ENCODE measurements at places on chromosomes 7 and 10.

GRCh38 chr7:80185571-80185970 is 50.9 kb downstream of the GNAI1 start:
- DNase-seq = no peak

- DNase-seq = no peak
Measured at GRCh38 chr7:30436518-30436917, 42.1 kb downstream of the NOD1 start.

DNA sequence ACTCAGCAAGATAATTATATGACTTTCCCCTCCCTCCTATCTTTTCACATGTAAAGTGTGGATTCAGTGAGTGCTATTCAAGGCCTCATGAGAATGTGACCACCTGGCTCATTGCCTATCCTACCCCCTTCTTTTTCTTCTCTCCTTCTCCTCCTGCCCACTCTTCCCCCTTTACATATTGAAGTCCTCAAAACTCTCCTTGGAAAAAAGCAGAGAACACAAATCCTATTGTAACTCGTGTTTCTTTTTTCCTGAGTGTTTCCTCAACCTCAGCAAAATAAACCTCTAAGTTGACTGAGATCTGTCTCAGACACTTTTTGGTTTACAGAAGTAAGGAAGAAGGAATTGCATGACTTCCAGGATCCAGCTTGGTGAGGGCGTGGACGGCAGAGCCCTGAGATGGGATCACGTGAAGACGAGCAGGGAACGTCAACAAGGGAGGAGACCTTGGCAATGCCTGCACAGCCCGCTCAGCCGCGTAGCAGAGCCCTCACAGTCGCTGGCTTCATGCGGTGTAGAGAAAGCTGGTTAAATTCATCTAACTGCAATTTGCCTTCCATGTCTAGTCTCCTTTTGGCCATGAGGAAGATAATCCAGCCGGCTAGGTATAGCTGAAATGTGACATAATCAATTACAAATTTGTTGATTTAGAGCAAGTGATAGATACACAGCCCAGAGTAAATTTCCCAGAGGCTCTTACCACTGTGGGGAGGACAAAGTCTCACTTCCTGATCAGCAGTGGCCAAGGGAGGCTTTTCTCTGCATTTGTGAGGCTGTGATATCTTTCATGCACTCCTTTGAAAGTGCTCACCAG is 75.7 kb downstream of the LYZL2 start:
- DNase-seq = peak; percentile 92

DNA sequence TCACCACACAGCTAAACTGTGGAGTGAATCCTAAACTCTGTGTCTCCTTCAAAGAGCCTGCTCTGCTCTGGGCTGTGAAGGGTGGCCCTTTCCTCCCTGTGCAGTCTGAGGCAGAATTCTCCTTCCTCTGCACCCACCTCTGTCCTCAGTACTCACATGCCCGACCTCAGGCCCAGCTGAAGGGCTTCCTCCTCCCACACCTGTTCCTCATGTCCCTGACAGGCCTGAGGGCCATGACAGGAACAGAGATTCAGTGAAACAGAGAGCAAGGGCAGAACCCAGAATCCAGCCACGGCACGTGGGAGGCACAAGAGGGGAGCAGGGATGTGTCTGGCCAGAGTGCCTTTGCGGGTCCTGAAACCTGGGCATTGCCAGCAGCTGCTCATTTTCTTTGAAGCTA is 13.9 kb downstream of the CREB3L2 start:
- no peak for DNase-seq

GRCh38 chr10:29840516-29841276 is 205.9 kb upstream of the SVIL start:
- DNase-seq = no peak

DNA sequence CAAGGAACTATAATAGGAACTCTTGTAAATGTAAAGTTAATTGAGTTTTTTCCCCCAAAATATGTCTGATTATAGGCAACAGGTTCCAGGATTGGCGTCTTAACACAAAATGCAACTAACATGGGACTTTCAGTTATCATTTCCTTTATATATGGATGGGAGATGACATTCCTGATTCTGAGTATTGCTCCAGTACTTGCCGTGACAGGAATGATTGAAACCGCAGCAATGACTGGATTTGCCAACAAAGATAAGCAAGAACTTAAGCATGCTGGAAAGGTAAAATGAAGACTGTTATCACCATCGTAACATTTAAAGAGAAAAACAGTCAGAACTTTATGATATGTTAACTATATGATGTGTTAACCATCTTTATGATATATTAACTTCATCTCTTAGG is 63.7 kb downstream of the SP8 start:
- no peak for DNase-seq

- peak; percentile 72 for DNase-seq
Measured at GRCh38 chr10:46305079-46305818, 18.5 kb downstream of the ANTXRL start.

DNA sequence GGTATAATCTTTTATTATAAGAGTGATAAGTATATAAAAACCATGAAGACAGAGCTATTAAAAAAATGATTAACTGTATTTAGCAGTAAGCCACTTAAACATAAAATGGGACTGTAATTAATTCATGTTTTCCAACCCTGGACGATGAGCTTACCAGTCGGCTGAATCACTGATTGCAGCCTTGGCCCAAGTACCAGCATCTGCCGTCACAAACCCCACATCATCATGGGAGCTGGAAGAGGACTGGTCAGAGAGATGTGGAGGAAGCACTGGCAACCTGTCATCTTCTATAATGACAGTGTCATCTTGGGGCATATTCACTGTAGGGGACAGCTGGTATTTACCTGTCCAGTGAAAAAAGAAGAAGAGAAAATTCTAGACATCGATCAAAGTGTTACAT is 473.6 kb downstream of the PARD3 start:
- no peak for DNase-seq

GRCh38 chr7:132404261-132404660 is 172.0 kb downstream of the PLXNA4 start:
- DNase-seq = no peak

GRCh38 chr7:107907790-107908189 is 16.8 kb downstream of the DLD start:
- no peak for DNase-seq

GRCh38 chr7:102432442-102433218 is 745 bp upstream of the ORAI2 start:
- no peak for DNase-seq

DNA sequence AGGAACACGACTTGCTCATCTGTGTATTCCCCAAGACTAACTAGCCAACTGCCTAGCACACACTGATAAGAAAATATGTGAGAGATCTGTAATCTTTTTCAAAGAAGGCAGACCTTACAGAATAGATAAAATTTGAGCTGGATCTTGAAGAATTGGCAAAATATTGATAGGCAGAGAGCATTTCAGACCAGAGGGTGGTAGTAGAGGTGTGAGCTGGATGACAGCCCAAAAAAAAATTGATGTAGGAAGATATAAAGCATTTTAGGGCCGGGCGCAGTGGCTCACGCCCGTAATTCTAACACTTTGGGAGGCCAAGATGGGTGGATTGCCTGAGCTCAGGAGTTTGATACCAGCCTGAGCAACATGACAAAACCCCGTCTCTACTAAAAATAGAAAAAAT is 1.2 kb upstream of the ZNF746 start:
- no peak for DNase-seq

DNA sequence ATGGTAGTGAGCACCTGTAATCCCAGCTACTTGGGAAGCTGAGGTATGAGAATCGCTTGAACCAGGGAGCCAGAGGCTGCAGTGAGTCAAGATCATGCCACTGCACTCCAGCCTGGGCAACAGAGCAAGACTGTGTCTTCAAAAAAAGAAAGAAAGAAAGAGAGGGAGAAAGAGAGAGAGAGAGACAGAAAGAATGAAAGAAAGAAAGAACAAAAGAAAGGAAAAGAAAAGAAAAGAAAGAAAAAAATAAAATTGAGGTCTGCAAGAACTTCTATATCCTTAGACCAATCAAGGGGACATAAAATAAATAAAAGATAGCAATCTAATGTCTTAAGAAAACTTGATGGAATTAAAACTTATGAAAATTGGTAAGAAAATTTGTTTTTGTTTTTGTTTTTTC is 34.9 kb upstream of the PARD3 start:
- DNase-seq = no peak

GRCh38 chr7:81833401-81833800 is 63.6 kb upstream of the HGF start:
- DNase-seq = no peak

DNA sequence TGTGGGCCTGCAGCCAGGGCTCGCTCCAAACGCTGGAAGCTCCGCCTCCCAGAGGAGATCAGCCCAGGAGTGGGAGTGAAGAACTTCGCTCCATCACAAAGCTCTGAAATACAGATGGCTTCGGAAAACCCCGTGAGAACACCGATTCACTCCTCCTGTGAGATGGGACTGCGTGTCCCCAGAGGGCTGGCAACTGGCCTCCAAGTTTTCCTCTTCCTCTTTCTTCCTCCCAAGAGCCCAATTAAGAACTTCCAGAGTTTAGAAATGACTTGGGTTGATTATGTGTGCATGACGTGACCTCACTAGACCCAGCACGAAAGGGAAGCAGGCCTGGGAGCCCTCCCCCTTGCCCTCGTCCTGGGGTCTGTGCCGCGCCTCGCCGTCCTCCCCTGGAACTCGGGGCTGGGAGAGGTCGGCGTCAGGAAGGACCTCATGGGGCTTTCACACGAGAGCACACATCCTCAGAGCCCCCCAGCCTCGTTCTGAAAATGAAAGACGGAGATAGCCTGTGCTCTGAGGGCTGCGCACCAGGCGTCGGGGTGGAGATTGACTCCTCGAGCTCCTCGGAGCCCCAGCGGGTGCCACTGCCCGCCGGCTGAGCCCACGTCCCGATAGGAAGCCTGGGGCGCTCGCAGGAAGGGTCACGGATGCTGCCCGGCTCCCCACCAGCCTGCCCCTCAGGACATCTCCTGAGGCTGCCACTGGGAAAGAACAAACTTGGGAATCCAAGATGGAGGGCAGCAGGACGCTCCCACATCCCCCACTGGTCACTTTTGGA is 37.8 kb downstream of the PTPRN2 start:
- DNase-seq = no peak

DNA sequence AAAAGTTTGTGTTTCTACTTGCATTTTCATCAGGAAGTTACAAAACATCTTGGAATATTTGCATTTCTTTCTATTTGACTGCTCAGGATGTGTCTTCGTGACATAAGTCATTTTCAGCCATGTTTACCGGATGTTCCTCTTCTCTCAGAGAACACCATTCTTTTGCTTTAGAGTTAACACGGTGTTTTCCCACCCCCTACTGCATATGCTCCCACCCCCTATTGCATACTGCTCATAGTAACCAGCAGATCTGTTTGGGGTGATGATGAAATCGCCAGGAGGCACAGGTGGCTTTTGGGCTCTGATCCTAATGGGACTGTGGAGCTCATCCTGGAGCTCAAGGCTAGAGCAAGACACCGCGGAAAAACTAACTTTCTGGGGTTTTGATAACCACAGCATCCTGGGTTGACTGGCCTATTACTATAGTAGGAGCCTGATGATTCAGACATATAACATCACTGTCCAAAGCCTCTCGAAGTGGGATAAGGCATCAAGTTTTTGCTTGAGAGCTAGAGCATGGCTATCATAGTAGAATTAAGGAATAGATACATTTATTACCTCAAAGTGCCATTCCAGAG is 65.1 kb upstream of the BET1 start:
- DNase-seq = no peak

GRCh38 chr7:28747404-28747803 is 210.7 kb downstream of the TRIL start:
- DNase-seq = no peak

DNA sequence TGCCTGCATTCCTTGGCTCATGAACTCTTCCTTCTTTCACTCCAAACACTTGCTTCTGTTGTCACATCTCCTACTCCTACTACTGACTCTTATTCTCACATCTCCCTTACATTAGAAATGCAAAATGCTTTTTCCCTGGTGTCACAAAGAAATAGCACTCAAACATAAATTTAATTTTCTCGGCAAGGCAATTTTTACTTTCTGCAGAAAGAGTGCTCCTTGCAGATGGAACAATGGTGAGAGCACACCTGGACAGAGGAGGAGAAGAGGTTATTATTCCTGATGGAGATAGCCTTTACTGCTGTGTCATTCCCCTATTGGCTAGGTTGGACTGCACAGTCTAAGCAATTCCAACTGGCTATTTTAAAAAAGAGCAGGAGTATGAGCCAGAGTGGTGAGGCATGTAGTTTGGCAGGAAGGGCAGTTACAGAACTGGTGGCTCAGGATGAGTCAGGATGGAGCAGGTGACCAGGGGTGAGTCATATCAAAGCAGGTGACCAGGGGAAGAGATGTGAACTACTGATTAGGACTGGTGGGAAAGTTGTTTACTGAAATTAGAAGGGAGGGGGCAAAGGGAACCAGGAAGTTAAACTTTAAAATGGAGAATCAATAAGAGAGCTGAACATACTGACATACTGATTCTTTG is 52.9 kb downstream of the CYP2C9 start:
- DNase-seq = no peak

GRCh38 chr10:74238516-74238915 is 87.5 kb downstream of the ADK start:
- no peak for DNase-seq

GRCh38 chr7:137110535-137110934 is 233.0 kb downstream of the PTN start:
- DNase-seq = no peak

GRCh38 chr7:14351167-14351566 is 361.7 kb upstream of the ETV1 start:
- no peak for DNase-seq

DNA sequence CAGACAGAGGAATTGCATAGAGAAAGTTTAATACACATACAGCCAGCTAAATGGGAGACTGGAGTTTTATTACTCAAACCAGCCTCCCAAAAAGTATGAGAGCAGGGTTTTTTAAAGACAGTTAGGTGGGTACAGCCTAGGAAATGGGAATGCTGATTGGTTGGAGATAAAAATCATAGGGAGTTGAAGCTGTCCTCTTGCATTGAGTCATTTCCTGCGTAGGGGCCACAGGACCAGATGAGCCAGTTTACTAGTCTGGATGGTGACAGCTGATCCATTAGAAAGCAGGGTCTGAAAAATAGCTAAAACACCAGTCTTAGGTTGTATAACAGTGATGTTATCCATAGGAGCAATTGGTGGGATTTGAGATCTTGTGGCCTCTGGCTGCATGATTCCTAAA is 76.1 kb upstream of the POM121L12 start:
- no peak for DNase-seq

DNA sequence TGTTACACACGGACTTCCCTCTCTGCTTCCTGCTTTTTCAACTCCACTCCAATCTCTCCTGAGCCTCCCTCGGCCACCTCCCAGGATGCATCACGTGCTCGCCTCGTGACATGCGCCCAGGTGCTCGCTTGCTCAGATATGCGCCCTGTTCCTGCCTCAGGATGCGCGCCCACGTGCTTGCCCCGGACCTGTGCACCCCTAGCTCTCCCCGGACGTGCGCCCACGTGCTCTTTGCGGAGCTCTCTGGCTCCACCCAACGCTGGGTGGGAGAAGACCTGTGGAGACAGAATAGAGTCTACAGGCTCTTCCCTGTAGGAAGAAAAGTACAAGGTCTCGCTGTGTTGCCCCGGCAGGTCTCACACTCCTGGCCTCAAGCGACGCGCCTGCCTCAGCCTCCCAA is 23.1 kb downstream of the PARD3 start:
- DNase-seq = no peak

DNA sequence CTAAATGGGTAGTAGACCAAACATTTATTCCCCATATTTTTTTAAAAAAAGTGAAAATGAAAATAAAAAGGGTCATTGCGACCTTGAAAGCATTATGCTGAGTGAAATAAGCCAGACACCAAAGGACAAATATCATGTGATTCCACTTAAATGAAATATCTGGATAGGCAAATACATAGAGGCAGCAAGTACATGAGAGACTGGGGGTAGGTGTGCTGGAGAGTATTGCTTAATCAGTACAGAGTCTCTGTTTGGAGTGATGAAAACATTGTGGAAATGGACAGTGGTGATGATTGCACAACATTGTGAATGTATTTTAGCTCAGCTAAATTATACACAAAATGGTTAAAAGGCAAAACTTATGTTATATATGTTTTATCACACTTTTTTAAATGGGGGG is 169.4 kb downstream of the AKR1D1 start:
- no peak for DNase-seq
